ENCODE measurements at places on chromosomes 4 and X.

- no peak for DNase-seq
Measured at GRCh38 chr4:173879509-173879908, 349.5 kb upstream of the HAND2 start.

DNA sequence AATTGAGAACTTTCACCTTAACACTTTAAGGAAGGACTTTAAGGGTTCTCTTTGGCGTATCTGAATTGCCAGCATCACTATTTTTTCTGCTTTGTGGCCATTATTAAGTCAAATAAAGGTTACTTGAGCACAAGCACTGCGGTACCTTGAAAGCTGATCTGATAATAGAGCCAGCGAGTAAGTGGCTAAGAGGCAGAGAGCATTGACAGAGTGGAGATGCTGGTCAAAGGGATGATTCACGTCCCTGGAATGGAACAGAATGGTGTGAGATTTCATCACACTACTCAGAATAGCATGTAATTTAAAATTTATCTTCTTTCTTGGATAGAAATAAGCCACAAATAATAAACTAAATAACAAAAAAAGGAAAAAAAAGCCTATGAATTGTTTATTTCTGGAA lies 57.1 kb upstream of the NPFFR2 start:
- DNase-seq = no peak

DNA sequence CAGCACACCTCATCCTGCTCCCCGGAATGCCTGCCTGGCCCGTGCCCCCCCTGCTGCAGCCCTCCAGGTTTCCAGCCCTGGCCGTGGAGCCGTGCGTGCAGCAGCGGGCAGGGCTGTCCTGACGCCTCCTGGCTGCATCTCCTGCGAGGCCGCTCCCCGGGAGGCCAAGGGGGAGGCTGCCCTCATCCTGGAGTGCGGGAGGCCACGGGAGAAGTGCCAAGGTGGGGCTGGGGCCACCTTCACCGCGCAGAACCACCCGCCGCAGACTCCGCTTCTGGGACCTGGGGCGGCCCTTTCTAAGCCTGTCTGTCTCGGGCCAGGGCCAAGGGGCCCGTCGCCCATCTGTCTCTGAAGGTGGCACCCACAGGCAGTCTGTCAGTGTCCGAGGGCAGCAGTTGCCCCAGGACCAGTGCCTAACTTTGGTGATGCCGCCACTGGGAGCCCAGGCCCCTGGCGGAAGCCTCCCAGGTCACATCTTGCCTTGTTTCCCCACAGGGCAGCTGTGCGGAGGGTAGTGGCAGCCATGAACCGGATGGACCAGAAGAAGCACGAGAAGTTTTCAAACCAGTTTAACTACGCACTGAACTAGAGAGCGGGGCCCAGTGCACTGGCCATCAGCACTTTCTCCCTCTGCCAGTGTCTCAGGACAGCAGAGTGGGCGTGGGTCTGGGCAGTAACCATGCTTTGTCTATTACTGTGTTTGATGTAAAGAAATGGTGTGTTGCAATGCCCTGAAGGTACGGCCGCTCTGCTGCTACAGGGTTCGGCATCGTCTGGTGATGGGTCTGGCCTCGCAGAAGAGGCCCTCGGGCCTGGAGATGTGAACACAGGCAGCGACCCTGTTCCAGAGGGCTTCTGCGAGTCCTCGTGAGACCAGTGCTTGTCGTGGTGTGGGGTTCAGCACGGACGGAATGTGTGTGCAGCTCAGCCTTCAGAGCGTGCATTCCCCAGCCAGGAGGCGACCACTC lies 20.6 kb downstream of the NKX1-1 start:
- no peak for DNase-seq

- DNase-seq = no peak
Measured at GRCh38 chr4:153159016-153159415, 45.2 kb upstream of the TRIM2 start.

GRCh38 chr4:6452897-6453687 lies 19.3 kb downstream of the PPP2R2C start:
- DNase-seq = no peak

- DNase-seq = no peak
Measured at GRCh38 chr4:15451866-15452765, 17.6 kb upstream of the CC2D2A start.

GRCh38 chr4:39124885-39125599 lies 57.3 kb upstream of the WDR19 start:
- DNase-seq = no peak

GRCh38 chrX:107675823-107676555 lies 47.7 kb downstream of the PRPS1 start:
- no peak for DNase-seq

GRCh38 chr4:158786955-158787354 lies 18.1 kb downstream of the FNIP2 start:
- DNase-seq = no peak

DNA sequence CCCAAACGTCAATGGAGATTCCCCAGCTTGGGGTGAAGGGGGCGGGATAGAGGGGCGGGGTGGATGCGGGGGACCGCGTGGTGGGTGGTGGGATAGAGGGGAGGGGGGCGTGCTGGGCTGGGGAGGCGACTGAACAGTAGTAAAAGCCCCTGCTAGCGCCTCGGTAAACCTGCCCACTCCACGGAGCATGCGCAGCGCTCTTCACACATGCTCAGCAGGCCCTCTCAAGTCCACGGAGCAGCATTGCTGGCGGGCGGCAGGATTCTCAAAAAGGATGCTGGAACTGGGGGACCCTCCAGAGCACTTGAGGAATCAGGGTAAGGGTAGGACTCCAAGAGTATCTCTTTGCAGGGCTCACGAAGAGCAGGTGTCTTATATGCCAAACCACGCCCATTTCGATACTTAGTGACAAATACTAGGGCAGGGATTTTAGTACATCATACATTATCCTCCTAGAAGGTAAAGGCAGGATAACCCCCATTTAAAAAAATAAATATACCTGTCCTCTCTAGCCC lies 378 bp upstream of the RPS6KA6 start:
- no peak for DNase-seq

- DNase-seq = no peak
Measured at GRCh38 chr4:177964693-177965168, 522.5 kb upstream of the AGA start.

- no peak for DNase-seq
Measured at GRCh38 chr4:108166038-108166437, 2.7 kb downstream of the LEF1 start.

GRCh38 chr4:155787113-155787710 lies 28.4 kb downstream of the GUCY1B1 start:
- no peak for DNase-seq

DNA sequence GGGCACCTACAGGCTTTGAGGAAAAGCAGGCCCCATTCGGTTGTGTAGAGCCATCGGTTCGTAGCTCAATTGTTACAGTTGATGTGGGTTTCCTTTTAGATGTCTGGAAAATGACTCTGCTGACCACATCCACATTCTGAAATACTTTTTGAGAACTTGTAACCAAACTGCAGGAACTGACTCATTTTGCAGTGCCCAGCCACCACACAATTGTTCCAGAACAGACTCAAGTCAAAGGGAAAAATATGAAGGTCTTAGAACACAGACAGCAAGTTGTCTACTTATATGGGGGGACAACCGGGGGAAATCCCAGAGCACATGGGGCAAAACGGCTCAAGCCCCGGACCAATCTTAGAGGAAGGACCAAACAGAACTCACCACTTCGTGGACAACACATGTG lies 557.6 kb upstream of the DIPK2B start:
- DNase-seq = no peak

DNA sequence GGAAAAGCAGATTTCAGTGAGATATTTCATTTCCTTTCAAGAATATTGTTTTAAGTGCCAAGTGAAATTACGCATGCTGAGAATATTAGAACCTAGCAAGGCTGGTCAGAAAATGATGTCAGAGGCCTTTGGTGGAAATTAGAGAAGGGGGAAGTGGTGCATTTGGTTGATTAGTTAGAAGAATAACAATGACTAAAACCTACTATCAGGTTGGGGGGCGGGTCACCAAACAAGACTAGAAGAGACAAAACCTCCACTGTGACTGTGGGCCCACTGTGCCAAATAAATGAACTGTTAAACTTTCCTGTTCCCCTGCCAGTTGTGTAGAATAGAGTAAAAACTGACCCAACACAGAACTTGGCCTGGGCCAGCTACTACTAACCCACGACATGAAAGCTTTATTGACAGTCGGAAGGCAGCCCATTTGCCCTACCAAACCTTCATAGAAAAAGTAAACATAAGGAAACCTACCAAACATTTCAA lies 2.9 kb downstream of the RAPGEF2 start:
- DNase-seq = no peak

DNA sequence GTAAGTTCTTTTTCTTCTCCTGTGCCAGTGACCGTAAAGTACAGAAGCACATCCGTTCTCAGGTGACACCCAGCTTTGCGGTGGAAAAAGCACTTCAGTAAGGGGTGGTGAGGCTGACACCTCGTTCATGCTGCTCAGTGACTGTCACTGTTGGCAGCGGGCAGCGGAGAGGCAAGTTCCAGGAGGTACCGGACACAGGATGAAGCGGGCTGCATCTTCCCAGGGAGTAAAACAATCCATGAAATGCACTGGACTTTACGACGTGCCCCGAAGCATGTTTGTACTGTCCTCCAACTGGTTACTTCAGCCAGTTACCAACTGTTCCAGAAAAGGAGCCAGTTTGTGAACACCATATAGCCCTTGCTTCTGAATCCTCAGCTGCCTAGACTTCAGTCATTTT lies 110.7 kb downstream of the ZNF827 start:
- DNase-seq = no peak

GRCh38 chr4:107689912-107690587 lies 30.0 kb downstream of the PAPSS1 start:
- no peak for DNase-seq

DNA sequence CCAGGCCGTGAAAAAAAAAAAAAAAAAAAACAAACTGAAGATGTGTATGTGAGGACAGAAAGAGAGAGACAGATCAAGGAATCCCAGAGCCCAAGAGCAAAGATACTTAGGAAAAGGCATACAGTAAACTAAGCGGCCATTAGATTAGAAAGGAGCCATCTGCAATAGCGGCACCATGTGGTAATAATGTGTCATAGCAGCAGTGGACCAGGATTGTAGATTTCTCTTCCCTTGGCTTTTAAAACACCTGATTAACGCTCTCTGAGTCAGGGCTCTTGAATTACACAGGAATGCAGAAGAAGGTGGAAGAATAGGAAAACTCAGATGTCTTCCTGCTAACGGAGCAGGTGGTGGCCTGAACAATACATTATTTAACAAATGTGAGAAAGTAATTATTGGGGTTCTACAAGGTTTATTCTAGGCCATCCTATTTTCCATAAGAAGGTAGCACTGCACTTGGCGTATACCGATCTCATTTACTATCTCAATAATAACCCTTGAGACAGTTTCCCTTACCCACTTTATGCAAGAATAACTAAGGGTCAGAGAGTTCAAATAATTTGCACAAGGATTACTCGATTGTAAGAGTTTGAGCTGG lies 182.7 kb downstream of the KCNIP4 start:
- DNase-seq = no peak

- no peak for DNase-seq
Measured at GRCh38 chr4:8779490-8779932, 92.1 kb downstream of the HMX1 start.

- no peak for DNase-seq
Measured at GRCh38 chrX:108736509-108737479, at the start of gene IRS4. Gene IRS4, minus strand, starts transcription at chrX:108736563.

GRCh38 chr4:66766557-66766956 lies 778.7 kb downstream of the CENPC start:
- DNase-seq = no peak

GRCh38 chr4:139728840-139729239 lies 63.2 kb downstream of the MGST2 start:
- no peak for DNase-seq

DNA sequence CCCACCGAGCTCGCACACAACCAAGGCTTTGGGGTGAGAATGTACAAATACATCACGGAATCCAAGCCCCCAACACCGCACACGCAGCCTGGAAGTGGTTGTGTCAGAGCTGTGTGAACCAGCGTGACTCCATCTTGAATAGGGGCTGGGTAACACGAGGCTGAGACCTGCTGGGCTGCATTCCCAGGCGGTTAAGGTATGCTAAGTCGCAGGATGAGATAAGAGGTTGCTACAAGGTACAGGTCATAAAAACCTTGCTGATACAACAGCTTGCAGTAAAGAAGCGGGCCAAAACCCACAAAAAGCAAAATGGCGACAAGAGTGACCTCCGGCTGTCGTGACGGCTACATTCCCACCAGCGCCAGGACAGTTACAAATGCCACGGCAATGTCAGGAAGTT lies 258.4 kb downstream of the DHRSX start:
- no peak for DNase-seq

GRCh38 chr4:15737255-15737654 lies 34.4 kb downstream of the BST1 start:
- DNase-seq = no peak

DNA sequence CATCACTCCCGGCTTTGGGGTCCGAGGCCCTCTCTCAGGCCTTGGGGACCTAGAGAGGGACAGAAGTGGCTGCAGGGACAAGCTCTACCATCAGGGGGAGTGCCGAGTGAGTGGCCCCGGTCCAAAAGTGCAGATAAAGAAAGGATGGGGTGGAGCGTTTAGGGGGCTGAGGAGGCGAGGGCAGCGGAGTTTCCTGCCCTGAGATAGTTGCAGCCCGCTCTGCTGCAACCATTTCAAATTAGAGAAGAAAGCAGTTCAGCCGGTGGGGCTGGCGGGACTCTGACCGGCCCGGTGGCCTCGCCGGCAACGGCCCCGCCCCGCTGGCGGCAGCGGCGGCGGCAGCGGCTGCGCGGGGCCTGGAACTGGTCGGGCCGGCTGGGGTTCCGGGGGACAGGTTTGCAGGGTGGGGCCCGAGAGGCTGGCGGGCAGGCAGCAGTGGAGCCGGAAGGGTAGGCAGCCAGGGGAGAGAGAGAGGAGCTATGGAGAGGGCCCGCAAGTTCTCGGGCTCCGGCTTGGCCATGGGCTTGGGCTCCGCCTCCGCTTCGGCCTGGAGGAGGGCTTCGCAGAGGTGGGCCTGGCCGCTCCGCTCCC lies 7.6 kb downstream of the DLG3 start:
- no peak for DNase-seq

- no peak for DNase-seq
Measured at GRCh38 chr4:6855692-6856297, 53.8 kb upstream of the TBC1D14 start.

- no peak for DNase-seq
Measured at GRCh38 chr4:165779950-165780670, 92.9 kb upstream of the TLL1 start.

DNA sequence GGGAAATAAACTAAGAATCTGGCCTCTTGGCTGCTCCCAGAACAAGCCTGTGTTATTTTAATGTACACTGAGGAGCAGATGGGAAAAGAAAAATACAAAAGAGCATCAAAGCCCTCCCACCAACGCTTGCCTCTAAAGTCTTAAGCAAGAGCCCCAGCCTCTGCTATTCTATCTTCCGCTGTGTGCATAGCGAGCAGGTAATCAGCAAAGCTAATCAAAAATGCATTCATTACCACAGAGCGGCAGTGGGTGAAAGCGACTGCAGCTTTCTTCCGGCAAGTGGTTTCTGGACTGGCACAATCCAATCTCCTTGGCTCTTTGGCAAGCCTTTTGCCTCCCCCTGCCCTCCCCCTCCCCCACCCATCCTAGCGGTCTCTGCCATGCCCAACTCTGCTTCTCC lies 13.5 kb upstream of the GRIA3 start:
- no peak for DNase-seq

- no peak for DNase-seq
Measured at GRCh38 chrX:27815209-27815608, 7.4 kb downstream of the MAGEB10 start.

GRCh38 chr4:137029026-137029425 lies 503.3 kb downstream of the PCDH18 start:
- no peak for DNase-seq

GRCh38 chr4:174009686-174010451 lies 273.6 kb downstream of the FBXO8 start:
- no peak for DNase-seq

All from stimulated activated CD8-positive, alpha-beta memory T cell treated with anti-CD3 and anti-CD28 coated beads, Interleukin-4, amount 100 ng/mL, for 1 hour (primary cell).